ENCODE measurements at places on chromosomes 7 and 10.

DNA sequence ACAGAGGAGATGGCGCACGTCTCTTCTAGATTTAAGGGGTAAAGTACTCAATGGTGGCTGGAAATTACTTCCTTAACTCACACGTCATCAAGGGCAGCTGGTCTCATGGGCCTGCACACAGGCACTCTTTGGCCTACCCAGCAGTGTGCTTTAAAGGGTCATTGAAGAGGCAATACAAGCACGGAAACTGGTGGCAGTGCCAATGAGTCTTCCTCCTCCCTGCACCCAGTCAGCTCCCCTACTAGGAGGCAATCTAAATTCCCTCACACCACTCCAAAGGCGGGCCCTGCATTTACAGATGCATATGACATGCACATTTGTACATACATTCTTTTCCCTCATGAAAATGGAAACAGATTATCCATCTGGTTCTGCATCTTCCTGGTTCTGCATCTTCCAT, 47.4 kb downstream of the PPIF start:
- DNase-seq: no peak

- DNase-seq: peak; percentile 41
These were observed 87.7 kb upstream of the CHST15 start for GRCh38 chr10:124180947-124181549.

DNA sequence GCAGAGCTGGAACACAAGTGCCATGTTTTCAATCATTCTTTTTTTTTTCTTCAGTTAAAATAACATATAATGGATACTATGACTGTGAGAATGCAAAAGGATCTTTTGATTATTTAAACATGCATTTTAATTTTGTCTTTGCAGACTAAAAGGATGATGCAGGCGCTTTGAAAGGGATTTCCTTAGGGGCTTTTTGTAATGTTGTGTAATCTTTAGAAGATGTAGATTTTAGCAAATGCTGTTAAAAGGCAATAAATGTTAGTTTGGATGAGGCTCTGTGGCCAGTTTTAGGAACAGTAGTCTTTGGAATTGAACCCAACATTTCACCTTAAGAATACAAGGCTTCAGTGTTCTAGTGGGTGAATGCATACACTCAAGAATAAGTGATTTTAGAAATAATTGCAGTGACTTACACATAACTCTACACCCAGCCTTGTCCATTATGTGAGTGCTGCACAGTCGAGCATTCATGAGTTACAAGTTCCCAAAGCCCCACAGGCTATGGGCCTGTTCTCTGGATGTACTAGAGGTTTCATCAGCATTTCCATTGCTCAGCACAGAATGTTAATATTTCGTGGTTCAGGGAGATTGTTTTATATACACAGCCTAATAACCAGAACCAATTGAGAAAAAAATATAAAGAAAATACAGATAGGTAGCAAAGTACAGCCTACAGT, 11.6 kb downstream of the PAPSS2 start:
- no peak for DNase-seq

- DNase-seq: no peak
These were observed 16.3 kb upstream of the ORAI2 start for GRCh38 chr7:102417105-102417504.

DNA sequence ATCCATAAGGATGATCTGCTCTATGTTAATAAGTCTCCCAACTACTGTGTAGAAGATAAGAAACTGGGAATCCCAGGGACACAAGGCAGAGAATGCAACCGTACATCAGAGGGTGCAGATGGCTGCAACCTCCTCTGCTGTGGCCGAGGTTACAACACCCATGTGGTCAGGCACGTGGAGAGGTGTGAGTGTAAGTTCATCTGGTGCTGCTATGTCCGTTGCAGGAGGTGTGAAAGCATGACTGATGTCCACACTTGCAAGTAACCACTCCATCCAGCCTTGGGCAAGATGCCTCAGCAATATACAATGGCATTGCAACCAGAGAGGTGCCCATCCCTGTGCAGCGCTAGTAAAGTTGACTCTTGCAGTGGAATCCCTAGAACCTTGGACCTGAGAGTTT, 10.3 kb downstream of the WNT16 start:
- no peak for DNase-seq

GRCh38 chr7:67550801-67551436, 554.3 kb downstream of the TYW1 start:
- no peak for DNase-seq

DNA sequence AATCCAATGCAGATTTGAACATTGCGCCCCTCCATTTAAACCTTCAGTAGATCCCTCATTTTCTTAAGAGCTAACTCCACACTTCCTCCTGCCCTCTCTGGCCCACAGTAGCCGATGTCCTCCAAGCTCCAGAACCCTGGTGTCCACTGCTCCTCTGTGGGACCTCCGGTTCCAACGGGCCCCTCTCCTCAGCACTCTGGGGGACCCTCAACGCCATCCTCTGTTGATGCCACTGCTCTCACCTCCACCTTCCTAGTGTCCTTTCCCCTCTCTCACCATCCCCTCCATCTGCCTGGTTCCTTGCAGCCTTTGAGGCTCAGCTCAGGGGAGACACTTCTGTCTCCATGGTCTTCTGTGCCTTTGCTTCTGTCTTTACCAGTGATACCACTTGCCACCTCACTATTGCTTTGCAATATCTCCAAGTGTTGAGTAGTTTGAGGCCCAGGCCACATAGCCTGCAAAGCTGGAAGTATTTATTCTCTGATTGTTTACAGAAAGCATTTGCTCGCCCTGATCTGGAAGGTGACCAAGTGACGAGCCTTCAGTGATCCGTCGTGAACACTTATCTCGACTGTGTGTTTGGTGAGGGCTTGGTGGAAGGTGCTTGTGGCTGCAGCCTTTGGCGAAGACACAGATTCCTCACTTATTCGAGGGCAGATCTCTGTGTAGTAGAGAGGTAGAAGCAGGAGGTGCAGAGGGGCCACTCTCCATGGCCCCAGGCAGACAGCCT, 104.8 kb upstream of the SHH start:
- DNase-seq: no peak

DNA sequence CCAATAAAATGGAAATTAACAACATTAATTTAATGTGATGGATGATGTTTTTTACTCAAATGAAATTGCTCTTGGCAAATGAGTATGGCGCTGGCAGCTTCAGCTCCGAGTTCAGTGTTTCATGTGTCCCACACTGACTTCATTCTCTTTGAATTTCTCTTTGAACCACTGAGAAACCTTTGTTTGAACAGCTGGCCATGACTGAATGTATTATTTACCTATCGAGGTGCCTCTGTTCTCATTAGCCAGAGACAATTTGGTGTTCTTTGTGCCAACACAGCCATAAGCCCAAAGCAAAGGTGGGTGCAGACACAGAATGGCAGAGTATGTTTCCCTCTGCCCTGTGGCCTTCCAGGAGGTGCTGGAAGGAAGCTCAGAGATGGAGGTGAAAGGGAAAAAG, 42.1 kb downstream of the TMEM178B start:
- no peak for DNase-seq

- no peak for DNase-seq
These were observed 841.5 kb downstream of the GRM8 start for GRCh38 chr7:126411032-126411820.

DNA sequence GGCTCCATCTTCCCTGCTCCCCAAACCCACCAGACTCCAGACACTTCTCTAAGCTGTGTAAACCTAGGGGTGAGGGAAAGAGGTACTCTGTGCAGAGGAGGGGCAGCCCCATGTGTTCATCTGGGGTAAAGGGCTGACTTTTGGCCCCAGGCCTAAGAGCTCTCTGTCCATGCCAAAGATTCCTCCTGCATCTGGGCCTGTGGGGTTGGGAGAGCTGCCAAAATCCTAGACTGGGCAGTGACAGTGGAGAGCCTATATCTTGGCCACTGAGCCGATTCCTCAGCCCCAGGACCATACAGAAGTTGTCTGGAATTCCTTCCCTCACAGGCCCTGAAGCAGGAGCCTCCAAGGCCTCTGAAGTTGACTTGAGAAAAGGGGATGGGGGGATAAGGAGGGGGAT, 25.3 kb upstream of the LEP start:
- DNase-seq: no peak

GRCh38 chr7:100435401-100436304, 644 bp downstream of the PPP1R35 start:
- DNase-seq: peak; percentile 23

GRCh38 chr10:96585736-96586418, 935 bp downstream of the TM9SF3 start:
- DNase-seq: peak; percentile 32

All from activated CD4-positive, alpha-beta T cell treated with anti-CD3 and anti-CD28 coated beads, Interleukin-2, Interleukin-4, amounts not matched to agents 100 ng/mL and 50 ng/mL, durations not matched to agents 16 hours and 8 hours (primary cell).